ENCODE measurements at places on chromosomes 12 and 14. TPM values are rescaled to one million over a fixed set of nuclear protein-coding genes. Genes with fewer than 3 reads are reported as not detected.

GRCh38 chr14:99995700-99996356 lies 69.4 kb upstream of the EVL start:
- DNase-seq, result no peak

DNA sequence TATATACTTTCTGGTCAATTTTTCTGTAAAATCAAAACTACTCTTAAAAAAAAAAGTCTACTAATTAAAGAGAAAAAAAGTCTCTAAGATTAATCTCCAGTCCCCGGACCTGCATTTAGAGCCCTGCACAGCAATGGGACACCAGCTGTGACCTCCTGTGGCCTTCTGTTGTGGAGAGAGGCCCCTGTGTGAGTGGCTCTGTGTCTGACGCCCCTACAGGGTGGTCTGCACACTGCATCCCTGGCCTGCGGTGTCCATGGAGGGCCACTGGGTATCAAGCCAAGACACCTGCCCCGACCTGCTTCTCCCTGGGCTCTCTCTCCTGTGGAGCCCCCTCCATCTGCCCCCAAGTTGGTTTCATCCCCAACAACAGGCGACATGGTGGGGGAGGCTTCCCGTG lies 248.0 kb upstream of the DIO3 start:
- no peak for DNase-seq

SERPINA12 gene
- total RNA-seq, result not detected

DNA sequence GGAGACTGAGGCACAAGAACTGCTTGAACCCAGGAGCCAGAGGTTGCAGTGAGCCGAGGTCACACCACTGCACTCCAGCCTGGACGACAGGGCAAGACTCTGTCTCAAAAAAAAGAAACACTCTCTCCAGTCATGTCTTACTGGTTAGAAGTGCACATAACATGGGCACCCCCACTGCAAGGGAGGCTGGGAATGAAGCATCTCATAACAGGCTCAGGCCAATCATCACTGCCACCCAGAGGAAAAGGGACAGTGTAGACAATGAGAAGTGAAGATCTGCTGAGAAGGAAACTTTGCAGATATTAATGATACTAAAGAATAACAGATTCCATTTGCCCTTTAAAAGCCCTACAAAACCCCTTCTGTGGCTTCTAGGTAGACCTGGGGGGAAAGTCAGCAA lies 66.9 kb downstream of the ITPK1 start:
- DNase-seq, result no peak

DPPA3 gene
- not detected for total RNA-seq

DNA sequence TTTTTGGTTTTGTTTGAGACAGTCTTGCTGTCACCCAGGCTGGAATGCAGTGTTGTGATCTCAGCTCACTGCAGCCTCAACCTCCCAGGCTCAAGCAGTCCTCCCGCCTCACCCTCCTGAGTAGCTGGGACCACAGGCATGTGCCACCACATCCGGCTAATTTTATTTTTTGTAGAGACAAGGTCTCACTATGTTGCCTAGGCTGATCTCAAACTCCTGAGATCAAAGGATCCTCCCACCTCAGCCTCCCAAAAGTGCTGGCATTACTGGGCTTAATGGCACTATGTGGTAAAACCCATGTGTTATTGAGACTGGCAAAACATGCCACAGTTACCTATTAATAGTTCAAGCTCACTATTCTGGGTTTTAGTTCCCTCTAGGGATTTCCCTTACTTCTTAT lies 51.2 kb upstream of the KCNH3 start:
- DNase-seq, result no peak

DNA sequence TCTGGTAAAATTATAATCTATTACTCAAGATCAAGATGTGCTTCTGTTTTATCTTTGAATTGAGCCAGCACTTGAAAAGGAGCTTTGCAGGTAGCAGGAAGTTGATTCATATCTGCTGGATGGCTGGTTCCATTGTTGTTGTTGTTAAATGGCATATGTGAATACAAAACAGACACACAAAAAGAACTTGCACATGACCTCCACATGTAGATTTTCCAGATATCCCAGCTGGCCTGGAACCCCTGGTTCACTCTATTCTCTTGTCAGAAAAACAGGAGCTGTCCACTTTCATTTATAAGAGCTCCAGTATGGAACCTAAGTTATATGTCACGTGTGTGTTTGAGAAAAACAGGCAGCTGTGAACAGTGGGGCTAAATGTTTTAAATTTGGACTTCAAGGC lies 273.9 kb downstream of the TMEM132D start:
- no peak for DNase-seq

- no peak for DNase-seq
These were observed 384.6 kb downstream of the APAF1 start for GRCh38 chr12:99029511-99030271.

DNA sequence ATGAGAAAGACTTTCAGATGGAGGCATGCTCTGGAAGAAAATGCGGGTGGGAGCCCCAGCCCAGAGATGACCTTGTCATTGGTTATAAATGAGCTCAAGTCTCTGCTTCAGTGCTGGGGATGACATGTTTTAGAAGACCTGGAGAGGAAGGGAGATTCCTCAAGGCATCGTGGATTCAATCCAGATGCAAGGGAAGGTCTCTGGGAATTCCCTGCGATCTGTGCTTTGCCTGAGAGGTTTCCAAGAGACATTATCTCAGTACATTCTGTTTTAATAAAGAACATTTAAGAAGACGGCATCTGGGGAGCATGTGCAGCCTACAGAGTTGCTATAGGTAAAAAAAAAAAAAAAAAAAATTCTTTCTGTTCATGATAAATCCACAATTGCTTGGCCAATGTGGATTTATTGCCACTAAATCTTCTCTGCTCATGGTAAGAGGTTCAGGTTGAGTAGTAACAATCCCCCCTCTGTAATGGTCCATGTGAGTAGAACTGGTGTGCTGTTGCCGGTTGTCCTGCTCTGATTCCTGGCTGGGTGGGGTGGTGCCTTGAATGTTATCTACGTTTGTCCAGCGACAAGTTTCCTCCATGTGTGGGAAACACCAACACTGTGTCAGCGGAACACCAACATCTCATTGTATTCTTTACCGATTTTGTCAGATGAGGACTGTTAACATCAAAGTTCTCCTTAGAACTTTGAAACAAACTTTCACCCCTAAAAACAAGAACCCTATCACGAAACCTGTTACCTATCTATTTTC lies 230.0 kb downstream of the MSRB3 start:
- no peak for DNase-seq

RGS6 gene
- total RNA-seq, result 26.0 TPM

- DNase-seq, result no peak
These were observed 16.3 kb upstream of the BDKRB1 start for GRCh38 chr14:96239711-96240141.

GRCh38 chr12:43969882-43970281 lies 134.0 kb downstream of the TMEM117 start:
- DNase-seq, result no peak

GRCh38 chr12:24373004-24373403 lies 423.5 kb upstream of the SOX5 start:
- DNase-seq, result no peak

HOXC12 gene
- not detected for total RNA-seq
